ENCODE measurements at places on chromosomes 2 and 18.

DNA sequence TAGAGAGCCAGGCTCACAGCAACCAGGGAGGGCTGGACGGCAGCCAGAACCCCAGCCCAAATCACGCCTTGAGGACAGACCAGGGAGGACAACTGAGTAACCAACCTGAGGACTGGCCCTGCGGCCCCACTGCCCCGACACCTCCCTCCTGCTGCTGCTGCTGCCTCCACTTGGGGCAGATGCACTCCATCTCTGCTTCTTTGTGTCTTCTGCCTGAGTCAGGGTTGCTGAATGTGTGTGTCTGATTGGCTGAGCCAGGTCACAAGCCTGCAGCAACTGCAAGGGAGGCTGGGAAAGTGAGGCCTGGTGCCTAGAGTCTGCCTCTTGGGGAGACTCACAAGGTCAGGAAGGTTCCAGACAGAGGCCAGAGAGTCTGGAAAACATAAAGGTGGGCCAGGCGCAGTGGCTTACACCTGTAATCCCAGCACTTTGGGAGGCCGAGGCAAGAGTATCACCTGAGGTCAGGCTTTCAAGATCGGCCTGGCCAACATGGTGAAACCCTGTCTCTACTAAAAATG, 83.4 kb downstream of the ZFP36L2 start:
- DNase-seq, result no peak

DNA sequence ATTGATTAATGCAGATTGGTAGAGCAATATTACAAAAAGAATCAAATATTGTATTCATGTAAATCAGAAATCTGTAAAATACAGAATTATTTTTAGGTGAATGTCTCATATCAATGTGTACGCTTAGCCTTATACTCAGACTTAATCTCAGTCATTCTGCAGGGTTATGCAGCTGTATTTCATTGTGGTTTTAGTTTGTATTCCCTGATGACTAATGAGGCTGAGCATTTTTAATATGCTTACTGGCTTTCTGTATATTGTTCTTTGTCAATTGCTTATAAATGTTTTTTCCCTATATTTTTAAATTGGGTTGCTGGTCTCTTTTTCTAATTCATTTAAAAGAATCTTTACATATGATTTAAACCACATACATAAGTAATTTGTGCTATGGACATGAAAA, 50.1 kb downstream of the CDH19 start:
- no peak for DNase-seq

- no peak for DNase-seq
Observed at GRCh38 chr2:15615301-15615920, 23.7 kb downstream of the DDX1 start.

DNA sequence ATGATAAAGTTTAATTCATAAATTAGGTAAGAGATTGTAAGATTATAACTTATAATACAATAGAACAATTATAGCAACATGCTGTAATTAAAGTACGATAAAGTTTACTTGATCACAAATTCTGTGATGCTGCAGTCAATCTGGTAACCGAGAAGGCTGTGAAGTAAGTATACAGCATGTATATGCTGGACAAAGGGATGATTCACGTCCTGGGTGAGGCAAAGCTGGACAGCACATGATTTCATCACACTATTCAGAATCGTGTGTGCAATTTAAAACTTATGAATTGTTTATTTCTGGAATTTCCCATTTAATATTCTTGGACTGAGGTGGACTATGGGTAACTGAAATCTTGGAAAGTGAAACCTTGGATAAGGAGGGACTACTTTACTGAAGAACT, 522.2 kb upstream of the CNTNAP5 start:
- no peak for DNase-seq

DNA sequence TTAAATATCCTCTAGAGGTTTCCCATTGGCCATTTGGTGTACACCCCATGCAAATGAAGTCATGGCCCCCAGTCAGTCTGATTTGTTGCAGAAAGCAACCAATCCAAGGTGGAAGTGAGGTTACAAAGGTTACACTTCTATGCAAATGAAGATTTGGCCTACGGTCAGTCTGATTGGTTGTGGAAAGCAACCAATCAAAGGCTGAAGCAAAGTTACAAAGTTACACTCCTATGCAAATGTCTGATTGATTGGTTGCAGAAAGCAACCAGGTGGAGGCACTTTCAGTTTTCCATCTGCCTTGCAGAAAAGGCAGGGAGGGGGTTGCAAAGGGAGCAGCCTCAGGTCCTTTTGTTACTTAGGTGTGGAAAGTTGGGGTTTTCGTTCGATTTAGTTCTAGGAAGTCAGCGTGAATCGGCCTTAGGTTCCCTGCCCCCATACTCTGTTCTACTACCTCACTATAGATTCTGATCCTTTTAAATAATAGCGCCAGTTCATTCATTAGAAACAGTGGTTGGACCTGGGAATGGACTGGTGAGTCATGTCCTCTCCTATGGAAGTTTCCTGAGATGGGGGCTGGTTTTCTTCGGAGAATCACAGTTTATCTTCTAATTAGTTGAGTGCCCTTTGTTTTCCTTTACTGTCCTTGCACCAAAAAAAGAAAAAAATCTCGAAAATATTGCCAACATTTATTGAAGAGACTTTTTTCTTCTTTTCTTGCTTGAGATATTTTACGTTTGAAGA, 279.5 kb downstream of the AGAP1 start:
- no peak for DNase-seq

GRCh38 chr18:13290856-13291271, 72.3 kb downstream of the LDLRAD4 start:
- DNase-seq, result no peak

GRCh38 chr2:16664809-16665747, 556 bp downstream of the CYRIA start:
- no peak for DNase-seq

- no peak for DNase-seq
Observed at GRCh38 chr2:100645695-100646429, 83.1 kb downstream of the PDCL3 start.

DNA sequence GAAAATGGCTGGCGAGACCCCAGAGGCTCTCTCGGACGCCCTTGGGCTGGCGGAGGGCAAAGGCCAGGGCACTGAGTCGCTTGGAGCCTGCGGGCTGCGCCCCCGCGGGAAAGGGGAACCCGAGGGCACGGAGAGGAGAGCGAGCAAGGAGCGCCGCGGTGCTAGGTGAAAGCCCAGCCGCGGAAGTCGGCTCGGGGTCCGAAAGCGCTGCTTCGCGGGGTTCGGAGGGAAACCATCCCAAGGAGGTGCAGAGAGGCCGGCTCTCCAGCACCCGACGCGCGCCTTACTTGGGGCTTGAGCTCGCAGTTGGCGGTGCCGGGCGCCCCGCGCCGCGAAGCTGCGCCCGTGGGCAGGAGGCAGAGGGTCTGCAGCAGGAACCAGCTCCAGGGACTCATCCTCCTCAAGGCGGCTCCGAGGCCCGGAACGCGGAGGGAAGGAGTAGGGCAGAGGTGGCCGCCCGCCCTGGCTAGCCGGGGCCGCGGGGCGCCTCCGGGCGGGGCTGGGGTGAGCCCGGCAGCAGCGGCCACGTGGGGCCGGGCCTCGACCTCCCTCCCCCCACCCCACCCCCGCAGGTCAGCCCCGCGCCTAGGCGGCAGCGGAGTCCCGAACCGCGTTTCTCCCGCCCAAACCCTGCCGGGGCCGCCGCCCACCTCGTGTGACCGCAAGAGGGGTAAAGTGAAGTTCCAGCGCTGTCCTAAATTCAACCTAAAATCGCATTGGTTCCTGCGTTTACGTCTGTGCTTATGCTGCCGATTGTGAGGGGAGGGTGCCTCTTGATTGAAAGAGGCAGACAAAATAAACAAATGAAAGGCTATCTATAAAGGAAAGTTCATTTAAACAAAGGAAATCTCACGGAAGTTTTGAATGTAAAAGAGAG, at the start of gene TRABD2A:
TSS of gene TRABD2A (minus strand) at position 440 of the 877 bp plus-strand sequence. CDS start at position 395, 45 bp downstream.
- DNase-seq, result no peak

DNA sequence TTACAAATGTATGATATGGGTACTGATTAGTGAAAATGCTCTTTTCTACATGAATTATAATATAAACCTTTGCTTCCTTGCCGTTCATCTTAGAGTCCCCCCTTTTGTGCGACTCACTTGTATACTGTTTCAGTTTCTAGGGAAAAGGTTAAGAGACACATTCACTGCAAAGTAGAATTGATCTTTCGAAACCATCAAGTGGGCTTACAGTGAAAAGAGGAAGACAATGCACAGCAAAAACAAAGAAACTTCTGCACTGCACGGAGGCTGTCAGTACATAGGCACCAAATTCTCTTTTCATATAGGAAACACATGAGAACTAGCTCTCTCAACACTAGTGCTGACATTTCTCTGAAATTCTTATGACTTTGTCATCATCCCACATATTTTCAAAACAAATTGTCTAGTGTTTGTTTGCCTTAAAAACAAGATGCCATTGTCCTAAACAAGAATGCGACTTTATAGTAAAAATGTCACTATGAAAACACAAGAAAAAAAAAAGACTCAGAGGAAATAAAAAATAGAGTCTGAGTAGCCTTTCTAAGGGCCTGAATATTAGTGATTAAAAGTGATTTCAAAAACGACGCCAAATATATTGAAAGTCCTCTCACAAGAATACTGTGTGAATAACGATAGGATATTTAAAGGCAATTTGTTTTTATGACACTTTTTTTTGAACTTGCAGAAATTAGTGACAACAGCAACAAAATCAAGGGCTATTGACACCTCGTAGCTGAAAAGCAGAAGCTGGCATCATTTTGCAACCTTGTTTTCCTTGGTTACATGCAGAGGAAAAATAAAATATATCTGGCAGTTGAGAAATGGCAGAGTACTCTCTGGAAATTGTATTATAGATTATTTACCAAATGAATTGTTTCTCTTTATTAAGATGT, 827.0 kb downstream of the BCL11A start:
- DNase-seq, result no peak

DNA sequence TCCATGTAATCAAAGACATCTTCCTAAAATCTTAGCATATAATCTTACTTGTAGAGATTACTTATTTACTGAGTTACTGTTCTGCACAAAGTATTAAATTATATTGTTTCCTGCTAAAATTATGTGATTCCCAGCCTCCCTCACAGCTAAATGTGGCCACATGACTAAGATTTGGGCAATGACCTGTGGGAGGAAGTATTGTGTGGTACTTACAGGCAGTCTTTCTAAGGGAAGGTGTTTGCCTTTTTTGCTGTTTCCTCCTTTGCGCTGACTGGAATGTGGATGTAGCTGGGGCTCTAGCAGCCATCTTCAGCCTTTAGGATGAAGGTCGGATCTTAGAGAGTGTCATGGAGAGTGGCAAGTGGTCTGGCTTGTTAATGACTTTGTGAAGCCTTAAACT, 146.3 kb upstream of the APCDD1 start:
- DNase-seq, result no peak

GRCh38 chr2:83055376-83056010, 1403.6 kb downstream of the SUCLG1 start:
- DNase-seq, result no peak

DNA sequence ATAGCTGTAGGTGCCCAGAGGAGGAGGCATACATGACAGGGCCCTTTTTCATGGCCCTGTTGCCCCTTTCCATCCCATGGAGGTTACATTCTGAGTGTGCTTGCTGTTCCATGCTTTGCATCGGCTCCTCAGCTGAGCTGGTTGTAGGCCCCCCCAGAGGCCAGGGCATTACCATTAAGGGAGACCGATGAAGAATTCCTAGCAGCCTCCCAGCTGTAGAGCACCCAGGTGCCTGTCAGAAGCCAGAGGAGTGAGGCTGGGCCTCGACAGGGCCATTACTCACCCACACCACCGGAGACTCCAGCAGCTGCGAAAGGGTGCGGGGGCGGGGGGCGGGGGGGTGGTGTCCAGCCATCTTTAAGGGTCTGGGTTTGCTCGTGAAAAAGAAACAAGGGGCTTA, 72.2 kb downstream of the GALNT14 start:
- no peak for DNase-seq

All from smooth muscle cell of the brain vasculature (primary cell).